ENCODE measurements at places on chromosomes 13 and 19.

DNA sequence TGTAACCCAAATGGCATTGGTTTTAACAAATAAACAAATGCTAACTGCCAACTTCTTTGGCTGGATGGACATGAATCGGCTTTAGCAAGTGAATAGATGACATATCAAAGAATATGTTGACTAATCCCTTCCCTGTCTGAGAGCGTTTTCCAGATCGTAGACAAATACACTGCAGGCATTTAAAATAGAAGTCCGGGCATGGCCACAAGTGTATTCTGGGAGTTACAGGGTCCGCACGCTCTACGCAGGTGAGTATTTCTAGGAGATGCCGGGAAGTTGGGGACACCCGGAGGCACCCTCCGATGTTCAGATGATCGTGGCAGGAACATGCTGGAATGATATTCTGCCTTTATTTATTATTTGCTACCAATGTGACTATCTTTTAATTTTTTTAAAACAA is 53.2 kb upstream of the ZNF536 start:
- no peak for DNase-seq

DNA sequence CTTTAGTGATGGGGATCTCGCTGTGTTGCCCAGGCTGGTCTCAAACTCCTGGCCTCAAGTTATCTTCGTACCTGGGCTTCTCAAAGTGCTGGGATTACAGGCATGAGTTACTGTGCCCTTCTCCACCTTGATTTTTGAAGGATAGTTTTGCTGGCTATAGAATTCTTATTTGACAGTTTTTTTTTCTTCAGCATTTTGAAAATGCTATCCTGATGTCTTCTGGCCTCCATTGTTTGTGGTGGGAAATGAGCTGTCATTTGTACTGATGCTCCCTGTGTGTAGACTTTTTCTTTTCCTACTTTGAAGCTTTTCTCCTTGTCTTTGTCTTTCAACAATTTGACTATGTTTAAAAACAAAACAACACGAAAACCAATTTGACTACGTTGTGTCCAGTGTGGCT is 54.2 kb downstream of the SIPA1L3 start:
- no peak for DNase-seq

- DNase-seq: no peak
Observed at GRCh38 chr13:41552031-41552430, 94.7 kb downstream of the RGCC start.

DNA sequence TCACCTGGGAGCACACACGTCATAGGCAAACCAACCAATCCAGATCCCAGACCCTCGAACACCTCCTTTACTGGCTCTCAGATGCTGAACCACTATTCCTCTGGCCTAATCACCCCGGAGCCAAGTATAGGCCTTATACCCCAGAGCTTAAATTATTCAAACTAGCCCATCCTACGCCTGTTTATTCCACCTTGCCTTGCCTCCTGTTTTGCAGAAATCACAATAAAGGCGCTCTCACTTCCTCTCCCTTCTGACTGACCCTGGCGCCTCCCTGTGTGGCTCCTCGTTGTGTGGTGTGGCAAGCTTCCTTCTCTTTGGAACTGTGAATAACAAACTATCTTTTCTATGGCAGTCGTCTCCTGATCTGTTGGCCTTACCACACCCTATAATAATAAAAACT is 354.9 kb downstream of the ENOX1 start:
- DNase-seq: no peak

GRCh38 chr13:50227361-50227760 is 212.1 kb downstream of the KCNRG start:
- DNase-seq: no peak

DNA sequence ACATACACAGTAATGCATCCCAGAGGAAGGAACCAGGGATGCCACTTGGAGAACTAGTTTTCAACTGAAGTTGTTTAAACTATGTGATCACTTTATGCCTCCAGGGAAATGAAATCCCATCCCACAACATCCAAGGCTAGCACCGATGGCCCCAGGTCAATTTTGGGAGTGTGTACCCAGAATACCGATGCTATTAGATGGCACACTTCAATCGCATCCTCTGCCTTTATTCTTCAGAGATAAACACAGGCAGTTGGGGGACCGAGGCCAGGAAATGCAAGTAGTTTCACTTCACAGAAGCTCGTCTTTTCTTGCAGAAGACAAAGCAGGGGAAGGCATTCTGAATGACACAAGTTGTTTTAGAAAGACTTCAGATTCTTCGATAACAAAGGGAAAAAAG is 13.8 kb downstream of the STK24 start:
- DNase-seq: no peak

DNA sequence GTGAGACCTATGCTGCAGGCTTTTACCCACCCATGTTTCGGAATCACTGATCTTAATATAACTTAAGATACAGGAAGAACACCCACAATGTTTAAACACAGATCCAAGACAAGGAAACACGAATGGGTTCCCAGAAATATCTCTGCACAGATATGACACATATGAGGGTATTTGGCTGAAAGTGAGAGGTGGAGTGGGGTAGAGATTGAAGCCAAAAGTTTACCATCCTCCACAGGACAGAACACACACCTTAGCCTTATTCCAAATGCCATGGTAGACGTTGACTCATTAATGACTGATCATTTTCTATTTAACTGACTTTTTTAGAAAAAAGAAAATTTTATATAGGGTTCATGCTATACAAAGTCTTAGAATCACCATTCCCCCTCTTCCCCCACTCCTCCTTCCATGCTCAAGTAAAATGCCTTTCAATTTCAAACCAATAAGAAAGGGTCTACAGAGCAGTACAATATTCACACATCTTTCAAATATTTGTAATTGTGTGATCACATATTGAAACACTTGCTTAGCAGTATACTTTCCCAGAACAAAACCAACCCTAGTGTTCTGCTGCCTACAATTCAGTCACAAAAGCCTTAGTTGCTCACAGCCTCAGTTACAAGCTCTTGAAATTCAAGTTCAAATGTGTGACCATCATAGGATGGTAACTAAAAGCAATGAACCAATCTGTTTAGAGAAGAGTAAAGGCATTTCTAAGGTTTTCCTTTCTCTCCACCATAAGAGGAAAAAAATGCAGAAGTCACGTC is 11.8 kb upstream of the DOCK9 start:
- DNase-seq: no peak

- no peak for DNase-seq
Observed at GRCh38 chr19:15161028-15161984, 39.5 kb downstream of the NOTCH3 start.

DNA sequence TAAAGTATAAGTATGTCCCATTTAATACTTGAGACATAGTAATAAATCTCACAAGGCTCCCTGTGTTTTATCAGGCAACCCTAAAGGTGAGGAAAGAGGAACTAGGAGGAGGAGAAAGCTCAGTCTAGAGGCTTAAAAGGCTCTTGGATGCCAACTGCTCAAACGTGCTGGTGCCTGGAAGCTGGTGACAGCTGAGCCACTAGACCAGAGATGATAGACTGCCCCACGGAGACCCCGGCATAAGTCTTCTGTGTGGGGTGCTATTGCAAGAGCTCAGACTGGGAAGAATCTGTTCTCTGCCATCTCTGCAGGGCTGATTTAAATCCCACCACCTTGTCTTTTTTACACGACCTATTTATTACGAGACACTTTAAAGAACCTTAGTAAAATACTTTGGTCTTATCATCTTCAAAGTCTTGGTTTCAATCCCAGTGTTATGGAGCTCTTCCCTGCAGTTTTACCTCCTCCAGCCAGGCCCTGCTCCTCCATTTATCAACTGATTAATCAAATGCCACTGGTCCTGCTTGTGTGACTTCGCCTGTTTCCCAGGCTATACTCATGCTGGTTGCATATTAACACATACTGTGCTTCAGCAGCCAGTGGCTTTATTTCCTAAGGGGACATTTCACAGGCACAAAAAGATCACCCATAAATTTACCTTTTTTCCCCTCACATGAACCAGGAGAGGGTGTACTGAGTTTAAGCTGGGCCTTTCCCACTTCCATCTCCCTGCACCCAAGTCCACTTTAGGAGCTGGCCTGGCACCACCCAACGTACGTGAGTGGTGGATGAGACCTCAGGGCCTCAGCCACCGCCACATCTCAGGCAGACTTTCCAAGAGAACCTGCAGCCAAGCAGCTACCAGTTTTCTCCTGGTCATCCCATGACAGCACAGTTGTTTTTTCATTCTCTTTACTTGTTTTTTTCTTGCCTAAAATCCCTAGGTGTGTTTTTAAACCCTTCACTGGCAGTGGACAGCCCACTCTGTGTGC is 7.8 kb upstream of the ATP12A start:
- no peak for DNase-seq

DNA sequence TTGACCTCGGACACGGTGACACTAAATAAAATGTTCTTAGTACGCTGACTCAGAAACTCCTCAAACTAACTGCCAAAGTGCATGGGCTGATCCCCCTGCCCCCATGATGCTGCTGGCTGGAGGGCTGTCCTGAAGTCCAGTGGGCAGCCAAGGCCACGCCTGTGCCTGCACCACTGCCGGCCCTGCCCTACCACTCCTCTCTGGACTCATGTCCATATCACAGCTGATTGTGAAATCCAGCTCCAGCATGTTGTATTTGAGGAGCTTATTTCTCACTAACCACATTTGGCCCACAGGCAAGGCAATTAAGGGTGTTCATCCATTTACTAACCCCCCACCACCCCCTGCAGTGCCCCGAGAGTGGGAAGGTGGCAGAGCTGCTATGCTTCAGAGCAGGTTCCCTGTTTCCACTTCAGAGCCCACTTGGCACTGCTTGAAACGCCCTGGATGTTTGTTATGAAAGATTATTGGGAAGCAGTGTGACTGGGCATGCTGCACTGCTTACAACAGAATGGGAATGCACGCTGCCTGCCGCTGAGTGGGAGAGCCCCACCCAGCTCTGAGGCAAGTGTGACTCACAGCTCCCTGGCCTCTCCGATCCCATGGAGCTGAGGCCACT is 114.0 kb downstream of the UQCRFS1 start:
- DNase-seq: no peak

GRCh38 chr19:19410553-19411550 is 5.4 kb downstream of the GATAD2A start:
- peak; percentile 37 for DNase-seq

GRCh38 chr13:113041293-113041690 is 64.3 kb upstream of the F7 start:
- no peak for DNase-seq

DNA sequence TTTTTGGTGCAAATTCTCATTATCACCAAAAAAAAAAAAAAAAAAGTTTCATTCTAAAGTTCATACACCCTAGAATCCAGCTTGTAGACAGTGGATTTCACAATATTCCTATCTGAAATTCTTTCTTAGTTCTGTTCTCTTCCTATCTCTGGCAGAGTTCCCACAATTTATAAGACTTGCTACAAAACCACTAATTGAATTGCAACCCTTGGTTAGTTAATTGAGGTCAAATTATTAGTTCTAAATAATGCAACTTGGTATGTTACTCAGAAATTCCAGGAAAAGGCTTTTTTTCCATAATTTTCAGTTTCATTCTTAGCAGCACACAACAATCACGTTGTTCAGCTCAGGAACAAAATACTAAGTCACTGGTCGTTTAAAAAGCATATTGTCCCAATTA is 58.5 kb downstream of the SPATA13 start:
- no peak for DNase-seq

DNA sequence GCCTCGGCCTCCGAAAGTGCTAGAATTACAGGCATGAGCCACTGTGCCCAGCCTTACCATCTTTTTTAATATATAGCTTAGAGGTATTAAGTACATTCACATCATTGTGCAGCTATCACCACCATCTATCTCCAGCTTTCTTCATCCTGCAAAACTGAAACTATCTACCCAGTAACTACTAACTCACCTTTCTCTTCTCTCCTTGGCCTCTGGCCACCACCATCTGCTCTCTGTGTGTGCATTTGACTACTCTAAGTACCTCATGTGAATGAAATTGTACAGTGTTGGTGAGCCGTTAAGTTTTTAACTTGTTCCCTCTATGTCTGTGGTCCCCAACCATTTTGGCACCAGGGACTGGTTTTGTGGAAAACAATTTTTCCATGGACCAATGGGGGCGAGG is 56.1 kb downstream of the CDK8 start:
- no peak for DNase-seq

- no peak for DNase-seq
Observed at GRCh38 chr13:76692346-76692745, 193.9 kb downstream of the KCTD12 start.

- no peak for DNase-seq
Observed at GRCh38 chr19:39479916-39480315, 722 bp upstream of the TIMM50 start.

DNA sequence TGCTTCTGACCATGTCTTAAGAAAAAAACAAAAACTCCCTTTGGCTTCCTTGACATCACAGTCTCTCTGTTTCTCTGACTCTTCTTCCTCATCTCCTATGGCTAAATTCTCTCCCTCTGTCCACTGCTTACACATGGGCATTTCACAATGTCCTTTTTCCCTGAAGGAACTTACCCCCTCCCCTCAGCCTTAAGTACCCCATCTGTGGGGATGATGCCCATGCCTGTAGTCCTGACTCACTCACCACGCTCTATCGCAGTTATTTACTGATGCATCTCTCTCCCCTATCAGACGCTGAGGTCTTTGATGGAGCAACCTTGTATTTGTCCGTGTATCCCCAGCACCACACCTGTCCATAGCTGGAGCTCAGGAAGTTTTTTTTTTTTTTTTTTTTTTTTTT is 32.4 kb downstream of the ACTN4 start:
- no peak for DNase-seq

DNA sequence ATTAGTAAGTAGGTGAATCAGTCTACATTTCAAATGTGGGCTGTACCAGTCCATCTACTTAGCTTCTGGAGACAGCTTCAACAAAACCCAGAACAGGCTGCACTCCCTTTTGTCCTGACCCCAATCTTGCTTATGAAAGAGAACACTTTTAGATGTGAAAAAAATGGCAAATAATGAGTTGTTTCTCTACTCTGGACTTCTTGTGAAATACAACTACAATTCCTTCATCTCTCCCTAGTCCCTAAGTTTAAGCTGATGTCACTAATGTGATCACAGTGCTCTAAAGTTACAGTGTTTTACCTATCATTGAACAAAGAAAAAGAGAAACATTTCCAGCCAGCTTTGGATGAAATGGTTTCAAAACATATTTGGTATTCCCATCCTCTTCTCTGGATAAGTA is 183.9 kb downstream of the LHFPL6 start:
- no peak for DNase-seq

DNA sequence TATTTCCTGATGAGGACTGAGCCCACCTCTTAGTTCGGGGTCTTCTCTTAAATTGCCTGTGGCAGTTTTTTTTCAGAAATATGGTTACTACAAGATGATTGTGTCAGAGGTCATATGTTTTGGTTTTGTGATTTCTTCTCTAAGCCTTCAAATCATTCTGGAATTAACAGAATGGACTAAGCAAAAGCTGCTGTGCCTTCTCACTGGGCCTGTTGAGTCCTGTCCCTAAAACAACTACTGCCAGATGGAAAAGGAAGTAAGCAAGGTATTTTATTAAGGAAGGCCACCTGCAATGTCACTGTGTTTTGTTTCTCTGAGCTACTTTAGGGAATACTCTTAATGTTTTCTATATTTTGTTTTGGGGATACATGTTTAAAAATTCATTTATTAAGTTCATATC is 470.8 kb downstream of the PCDH20 start:
- DNase-seq: no peak

GRCh38 chr19:20151617-20152145 is 15.3 kb upstream of the ZNF486 start:
- DNase-seq: no peak

- DNase-seq: no peak
Observed at GRCh38 chr13:75359266-75359665, 122.7 kb downstream of the TBC1D4 start.

All from stimulated activated CD4-positive, alpha-beta T cell treated with anti-CD3 and anti-CD28 coated beads, TNF-alpha, amount 100 ng/mL, for 24 hours (primary cell).